DND-41 (cell line): ENCODE measurements at places on chromosomes 7 and 10.

DNA sequence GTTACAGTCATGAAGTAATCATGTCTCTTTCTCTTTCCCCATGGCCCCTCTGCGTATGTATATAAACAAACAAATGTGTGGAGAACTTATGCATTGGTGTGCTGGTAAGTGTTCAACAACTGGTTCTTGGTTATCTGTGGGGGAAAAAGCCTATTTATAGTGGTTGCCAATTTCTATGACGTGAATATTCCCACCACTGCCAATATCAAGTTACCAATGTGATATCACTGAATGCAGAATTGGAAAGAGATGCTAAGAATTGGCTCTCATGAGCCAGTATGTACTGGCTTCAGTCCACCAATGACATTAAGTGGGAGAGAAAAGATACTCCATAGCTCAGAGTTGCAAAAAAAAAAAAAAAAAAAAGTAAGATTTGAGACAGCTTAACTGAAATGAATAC is 399.7 kb downstream of the REEP3 start:
- DNase-seq, result no peak

DNA sequence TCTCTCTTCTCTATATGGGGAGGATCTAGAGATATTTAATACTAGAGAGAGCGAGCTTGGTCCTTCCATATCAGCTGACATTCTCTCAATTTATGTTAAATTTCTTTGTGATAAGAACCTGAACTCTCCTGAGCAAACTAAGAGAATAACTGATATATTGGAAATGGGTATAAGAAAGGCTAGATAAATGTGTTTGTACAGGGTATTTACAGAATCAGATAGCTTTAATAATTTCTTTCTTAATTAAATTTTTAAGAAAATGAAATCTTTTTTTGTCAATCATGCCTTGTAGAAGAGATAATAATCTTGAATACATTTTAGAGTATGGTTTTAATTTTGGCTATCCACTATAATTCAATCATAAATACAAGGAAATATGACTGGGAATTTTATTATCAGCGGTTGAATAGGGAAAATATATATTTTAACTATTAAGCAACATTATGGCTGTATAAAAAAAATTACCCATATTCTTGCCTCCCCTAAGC is 58.7 kb downstream of the ANKIB1 start:
- DNase-seq, result no peak

- no peak for DNase-seq
Observed at GRCh38 chr10:86113044-86113443, 253.6 kb downstream of the GRID1 start.

GRCh38 chr10:77358656-77359055 is 279.0 kb downstream of the KCNMA1 start:
- DNase-seq, result no peak

- DNase-seq, result no peak
Observed at GRCh38 chr10:10270126-10271050, 747.3 kb upstream of the CELF2 start.

GRCh38 chr7:116588225-116588624 is 63.4 kb downstream of the CAV1 start:
- peak; percentile 41 for DNase-seq

DNA sequence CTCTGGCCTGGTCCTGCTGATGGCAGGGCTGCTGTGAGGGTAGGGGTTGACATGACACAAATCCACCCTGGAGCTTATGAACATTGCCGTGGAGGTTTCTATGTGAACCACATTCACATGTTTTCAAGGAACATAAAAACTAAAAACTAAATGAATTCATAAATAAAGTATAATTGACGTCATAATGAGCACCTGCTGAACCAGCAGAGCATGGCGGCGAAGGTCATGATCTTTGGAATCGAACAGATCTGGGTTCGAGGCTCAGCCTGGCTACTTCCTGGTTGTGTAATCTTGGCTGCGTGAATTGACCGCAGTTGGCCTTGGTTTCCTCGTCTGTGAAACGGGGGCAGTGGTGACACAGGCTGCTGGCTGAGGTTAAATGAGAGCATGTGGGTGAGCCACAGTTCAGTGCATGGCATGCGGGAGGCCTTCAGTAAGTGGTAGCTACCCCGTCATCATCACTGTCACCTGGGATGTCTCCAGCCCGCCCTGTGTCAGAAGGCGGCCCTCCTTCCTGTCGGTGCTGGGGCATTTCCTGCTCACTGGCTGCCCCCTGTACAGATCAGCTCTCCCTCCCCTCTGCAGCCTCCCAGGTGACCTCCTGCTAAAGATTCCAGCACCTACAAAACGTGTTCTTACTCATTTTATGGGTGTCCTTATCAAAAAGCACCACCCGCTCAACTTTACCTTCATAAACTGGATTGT is 190.3 kb upstream of the SHH start:
- no peak for DNase-seq

DNA sequence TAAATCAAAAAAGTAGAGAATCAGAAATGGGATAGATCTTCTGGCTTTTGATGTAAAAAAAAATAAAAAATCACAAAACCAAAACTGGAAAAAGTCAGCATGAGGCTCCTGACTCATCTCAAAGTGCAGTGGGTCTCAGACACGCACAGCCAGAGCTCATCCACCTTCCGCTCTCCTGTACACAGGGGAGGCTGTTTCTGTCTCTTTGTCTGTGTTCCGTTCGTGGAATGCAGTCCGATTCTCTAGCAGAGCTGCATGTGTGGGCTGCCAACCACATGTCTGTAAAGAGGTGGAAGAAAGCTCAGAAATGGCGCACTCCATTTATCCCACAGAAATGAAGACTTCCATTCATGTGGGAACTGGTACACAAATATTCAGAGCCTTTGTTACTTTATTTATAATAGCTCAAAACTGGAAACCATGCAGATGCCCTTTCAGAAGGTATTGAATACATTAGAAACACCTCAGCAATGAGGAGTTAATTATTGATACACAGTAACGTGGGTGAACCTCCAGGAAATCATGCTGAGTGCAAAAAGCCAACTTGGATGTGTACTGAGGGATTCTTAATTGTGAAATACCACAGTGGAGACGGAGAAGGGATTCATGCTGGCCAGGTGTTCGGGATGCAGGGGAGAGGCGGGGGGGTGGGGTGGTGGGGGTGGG is 123.3 kb downstream of the TRRAP start:
- DNase-seq, result no peak

- peak; percentile 33 for DNase-seq
Observed at GRCh38 chr7:157474685-157475084, 137.9 kb downstream of the DNAJB6 start.

DNA sequence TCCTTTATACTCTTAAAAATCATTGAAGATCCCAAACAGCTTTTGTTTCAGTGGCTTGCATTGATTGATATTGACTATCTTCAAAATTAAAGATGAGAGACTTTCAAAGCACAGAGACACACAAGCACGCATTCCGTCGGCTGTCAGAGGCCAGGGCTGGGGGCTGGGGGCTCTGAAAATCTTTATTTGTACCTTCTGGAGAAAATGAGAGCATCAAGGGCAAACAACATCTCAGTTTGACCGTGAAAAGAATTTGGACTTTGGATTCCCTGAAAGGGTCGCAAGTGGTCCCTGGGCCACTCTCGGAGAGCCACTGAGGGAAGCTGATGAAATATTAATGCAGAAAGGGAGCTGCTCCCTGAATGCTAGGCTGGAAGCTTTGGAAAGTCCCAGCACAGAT is 96.4 kb downstream of the CHST15 start:
- no peak for DNase-seq

- DNase-seq, result no peak
Observed at GRCh38 chr10:68135922-68136792, 26.9 kb downstream of the MYPN start.

GRCh38 chr7:55065511-55066229 is 46.9 kb downstream of the EGFR start:
- DNase-seq, result no peak

DNA sequence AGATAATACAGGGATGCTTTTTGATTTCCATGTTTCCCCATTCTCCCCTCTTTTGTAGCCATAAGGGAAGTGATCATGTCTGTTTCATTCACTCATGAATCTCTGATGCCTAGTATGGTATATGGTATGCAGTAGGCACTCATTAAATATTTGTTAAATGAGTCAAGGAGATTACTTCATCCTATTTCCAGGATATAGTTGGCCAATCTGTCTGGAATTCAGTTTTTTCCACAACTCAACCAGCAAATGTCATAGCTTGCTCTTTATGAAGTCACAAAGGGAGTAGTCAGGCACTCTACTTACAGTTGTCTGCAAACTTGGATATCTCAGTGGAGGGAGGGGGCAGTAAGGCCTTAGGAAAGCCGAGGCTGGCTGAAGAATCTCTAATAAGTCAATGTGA is 853.6 kb downstream of the LRMDA start:
- no peak for DNase-seq

DNA sequence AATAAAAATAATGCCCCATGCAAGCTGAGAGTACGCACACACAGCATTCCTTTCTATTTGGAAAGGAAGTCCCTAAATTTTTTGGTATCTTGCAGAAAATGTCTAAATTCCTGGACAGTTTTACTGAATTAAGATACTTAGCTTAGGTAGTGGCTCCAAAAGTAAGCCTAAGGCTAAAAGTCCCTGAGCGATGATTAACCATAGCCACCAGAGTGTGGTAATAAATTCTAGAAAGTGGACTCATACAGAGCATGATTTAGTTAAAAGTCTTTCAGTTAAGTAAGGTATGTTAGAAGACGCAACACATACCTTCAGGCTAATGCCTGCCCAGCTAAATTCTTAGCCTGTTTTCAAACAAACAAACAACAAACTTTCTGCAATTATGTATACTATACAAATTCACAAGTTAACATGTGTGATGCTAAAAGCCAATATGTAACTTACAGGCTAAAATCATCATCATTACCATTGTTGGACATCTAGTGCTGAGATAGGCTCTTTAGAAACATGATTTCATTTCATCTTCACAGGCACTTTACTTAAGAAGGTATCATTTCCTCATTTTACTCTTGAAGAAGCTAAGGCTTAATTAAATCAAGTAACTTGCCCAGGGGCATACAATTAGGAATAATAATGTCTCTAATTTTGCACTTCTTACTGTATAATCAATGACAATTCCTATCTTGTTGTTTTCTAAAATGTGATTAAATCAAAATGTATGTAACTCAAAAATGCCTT is 261.4 kb upstream of the YAE1 start:
- no peak for DNase-seq

- DNase-seq, result no peak
Observed at GRCh38 chr10:72790216-72790990, 98.5 kb downstream of the MCU start.

- DNase-seq, result peak; percentile 85
Observed at GRCh38 chr7:32905175-32905662, 13.7 kb upstream of the KBTBD2 start.

GRCh38 chr7:127447326-127447945 is 54.9 kb upstream of the ZNF800 start:
- peak; percentile 29 for DNase-seq

DNA sequence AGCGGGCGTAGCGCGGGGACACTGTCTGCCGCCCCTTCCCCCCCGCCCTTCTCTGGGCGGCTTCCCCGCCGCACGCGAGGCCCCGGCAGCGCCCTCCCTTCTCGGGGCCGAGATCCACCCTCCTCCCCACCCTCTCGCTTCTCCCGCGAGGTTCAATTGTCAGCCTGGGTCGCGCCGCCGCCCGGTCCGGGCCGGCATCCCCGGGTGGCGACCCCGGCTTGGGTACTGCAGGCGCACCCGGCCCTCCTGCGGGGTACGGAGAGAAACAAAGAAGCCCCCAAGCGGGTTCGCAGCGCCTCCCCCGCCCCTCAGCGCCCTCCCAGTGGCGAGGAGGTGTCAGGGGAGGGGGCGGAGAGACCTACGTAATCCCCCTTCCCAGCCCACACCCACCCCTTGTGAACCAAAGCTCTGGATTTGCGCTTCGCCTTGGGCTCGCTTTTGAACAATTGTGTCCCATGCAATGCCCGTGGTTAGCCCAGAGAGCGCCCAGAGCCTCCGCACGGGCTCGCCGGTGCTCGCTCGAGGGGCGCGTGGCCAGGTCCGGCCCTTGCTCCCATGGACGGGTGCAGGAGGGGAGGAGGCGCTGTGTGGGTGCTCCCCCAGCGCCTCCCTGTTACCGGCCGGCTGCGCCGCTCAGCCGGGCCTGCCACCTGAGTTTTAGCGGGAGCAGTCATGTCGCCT is 634 bp downstream of the HECW1 start:
- no peak for DNase-seq

DNA sequence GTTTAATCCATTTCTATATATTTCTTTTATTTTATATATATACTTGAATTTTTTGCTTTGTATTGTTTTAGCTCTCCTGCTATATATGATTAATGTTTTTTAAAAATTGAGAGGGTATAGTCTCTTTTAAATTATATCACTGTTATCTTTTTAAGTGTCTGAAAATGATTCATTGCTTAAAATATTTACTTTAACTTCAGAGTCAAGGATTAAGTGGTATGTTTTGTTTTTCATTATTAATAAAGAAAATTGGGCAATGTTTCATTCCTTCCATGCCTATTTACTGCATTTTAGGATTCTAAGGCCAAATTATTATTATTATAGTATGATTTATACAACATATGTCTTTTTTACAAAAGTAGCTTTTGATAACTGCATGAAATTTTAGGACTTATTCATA is 67.2 kb upstream of the THSD7A start:
- no peak for DNase-seq

DNA sequence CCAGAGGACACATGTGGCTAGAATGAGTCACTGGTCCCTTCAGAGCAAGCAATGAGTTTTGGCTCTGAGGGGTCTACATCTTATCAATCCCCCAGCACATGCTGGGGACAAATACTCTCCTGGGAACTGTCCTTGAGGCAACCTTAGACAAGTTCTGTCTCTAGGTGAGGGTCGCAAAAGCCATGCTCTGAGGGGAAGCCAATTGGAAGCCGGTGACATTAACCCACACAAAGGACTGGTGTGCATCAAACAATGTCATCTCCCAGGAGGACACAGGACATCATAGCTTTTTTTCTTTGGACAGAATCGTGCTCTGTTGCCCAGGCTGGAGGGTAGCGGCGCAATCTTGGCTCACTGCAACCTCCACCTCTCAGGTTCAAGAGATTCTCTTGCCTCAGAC is 111.6 kb upstream of the ZNF722 start:
- no peak for DNase-seq

GRCh38 chr10:77247031-77247990 is 390.3 kb downstream of the KCNMA1 start:
- no peak for DNase-seq

- no peak for DNase-seq
Observed at GRCh38 chr7:121275204-121275603, 53.6 kb upstream of the WNT16 start.

- DNase-seq, result peak; percentile 83
Observed at GRCh38 chr10:117174439-117175214, 22.7 kb upstream of the KCNK18 start.

GRCh38 chr7:540997-541396 is 21.4 kb upstream of the PDGFA start:
- DNase-seq, result peak; percentile 47

GRCh38 chr10:70317272-70317942 is 33.6 kb upstream of the NPFFR1 start:
- no peak for DNase-seq

GRCh38 chr10:88028072-88028471 is 164.6 kb downstream of the PTEN start:
- DNase-seq, result no peak

- no peak for DNase-seq
Observed at GRCh38 chr7:41292487-41292886, 410.4 kb downstream of the INHBA start.

GRCh38 chr10:43878386-43878785 is 229.7 kb upstream of the ZNF32 start:
- no peak for DNase-seq

GRCh38 chr10:101768791-101769170 is 7.1 kb downstream of the FGF8 start:
- DNase-seq, result no peak

GRCh38 chr10:51228714-51229100 is 154.4 kb downstream of the PRKG1 start:
- no peak for DNase-seq

GRCh38 chr10:84412482-84412881 is 84.1 kb downstream of the CCSER2 start:
- no peak for DNase-seq
